ENCODE measurements at places on chromosomes 13 and 19.

- no peak for DNase-seq
Measured at GRCh38 chr13:96772426-96772825, 221.8 kb downstream of the OXGR1 start.

DNA sequence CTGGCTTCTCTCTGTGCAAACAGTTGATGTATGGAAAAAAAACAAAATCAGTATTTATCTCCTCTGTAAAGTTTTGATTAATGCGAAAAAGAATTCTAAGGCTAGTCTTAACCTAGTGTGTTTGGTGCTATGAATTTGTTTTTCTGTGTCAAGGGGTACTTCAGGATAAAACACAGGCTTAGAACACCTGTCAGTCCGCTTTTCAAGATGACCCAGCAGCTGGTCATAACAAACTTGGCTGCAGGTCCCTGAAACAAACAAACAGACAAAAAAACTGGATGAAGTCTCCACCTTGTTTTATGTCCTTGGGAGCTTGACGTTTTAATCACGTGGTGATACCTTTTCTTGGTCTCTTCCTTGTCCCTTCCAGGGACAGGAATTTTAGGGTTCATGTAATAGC is 689.3 kb downstream of the UQCRFS1 start:
- no peak for DNase-seq

- no peak for DNase-seq
Measured at GRCh38 chr13:34086281-34086680, 268.3 kb downstream of the RFC3 start.

DNA sequence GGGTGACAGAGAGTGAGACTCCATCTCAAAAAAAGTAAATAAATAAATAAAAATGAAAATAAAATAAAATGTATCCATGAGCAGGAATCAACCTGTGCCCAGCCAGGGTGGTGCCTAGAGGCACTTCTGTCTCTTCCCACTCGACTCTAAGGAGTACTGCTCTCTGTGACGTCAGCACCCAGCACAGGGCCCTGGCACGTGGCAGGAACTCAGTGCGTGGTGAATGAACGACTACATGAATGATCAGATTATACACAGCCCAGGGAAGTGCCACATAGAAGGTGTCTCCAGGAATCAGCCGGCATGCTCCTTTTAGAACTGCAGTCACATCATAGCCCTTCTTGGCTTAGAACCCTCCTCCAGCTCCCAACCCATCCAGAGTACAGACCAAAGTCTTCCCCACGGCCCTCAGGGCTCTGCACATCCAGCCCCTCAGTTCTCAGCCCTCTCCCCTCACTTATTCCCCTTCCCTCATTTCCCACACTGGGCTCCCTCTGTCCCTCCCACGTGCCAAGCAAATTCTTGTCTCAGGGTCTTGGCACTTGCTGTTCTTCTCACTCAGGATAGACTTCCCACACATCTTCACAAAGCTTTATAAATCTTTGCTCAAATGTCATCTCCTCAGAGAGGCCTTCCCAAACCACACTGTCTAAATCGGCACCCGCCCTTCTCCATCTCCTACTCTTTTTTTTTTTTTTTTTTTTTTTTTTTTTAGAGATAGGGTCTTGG is 4.2 kb downstream of the CLIP3 start:
- no peak for DNase-seq

Measured in fibroblast of villous mesenchyme (primary cell).